ENCODE measurements at places on chromosomes 3 and 15. TPM values are rescaled to one million over a fixed set of nuclear protein-coding genes. Genes with fewer than 3 reads are reported as not detected.

DNA sequence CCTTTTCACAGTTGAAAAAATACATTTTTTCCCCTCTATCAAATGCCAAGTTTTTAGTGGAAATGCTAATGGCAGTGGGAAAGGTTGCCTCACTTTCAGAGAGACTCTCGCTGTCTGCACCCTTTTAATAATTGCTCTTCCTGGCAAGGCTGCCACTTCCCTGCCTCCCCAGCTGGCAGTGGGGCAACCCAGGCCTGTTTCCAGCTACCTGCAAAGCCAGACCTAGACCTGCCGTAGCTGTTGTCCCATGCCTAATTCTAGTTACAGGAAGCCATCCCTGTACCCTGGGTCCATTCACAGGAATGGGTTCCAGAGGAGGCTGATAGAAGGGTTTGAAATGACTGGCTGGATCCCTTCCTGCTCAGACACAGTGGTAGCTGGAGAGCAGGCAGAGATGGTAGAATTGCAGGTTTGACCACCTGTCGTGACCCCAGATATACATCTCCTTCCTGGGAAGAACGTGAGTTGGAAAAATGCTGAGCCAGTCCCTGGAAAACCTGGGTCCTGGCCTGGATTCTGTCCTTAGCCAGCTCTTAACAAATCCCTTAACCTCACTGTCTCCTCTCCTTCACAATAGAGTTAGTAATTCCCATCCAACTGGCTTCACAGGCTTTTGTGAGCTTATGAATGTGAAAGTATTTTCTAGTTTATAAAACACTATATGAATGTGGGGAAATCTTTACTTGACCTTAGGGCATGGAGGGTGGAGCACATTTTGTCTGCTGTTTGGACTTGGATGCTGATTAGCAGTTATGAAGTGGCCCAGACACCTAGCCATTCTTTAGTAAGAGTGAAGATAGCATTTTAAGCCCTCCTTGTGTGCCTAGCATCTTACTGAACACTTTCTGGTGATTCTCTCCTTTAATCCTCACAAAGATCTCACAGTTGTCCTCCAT, 12.9 kb upstream of the ALPK3 start:
- no peak overlapping the region for H3K27ac ChIP-seq
- DNase-seq, result no peak
- no peak overlapping the region for H3K4me3 ChIP-seq
- no peaks in the 10 kb centered on the region for H3K4me1 ChIP-seq
- no peaks in the 10 kb centered on the region for H3K36me3 ChIP-seq
- no peaks in the 10 kb centered on the region for H3K27me3 ChIP-seq

DNA sequence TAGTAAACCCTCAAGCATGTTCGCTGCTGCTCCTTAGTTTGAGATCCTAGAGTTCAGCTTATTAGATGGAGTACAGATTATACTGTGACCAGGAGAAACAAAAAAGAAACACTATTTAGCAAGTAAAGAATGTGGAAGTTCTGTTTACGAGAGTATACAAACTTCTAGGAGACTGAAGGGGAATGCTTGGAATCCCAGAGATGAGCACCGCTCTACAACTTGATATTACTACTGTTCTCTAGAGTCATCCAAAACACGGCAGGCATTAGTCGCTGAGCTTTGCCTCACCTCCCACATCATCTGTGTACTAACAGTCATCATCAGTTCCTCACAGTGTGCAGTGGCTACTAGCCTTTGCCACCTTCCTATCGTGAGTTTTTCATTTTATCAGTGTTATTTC, 121.4 kb upstream of the CHRM5 start:
- no peak overlapping the region for H3K27ac ChIP-seq
- H3K4me1 ChIP-seq, result no peaks in the 10 kb centered on the region
- no peak overlapping the region for H3K4me3 ChIP-seq
- H3K27me3 ChIP-seq, result no peaks in the 10 kb centered on the region

GRCh38 chr3:103167850-103168249, 733.0 kb downstream of the ZPLD1 start:
- no peak overlapping the region for H3K27ac ChIP-seq
- H3K4me3 ChIP-seq, result no peak overlapping the region
- DNase-seq, result no peak
- H3K4me1 ChIP-seq, result no peaks in the 10 kb centered on the region

- no peak overlapping the region for H3K4me3 ChIP-seq
- no peak for DNase-seq
- H3K27ac ChIP-seq, result no peak overlapping the region
- peaks cover 6% of the 10 kb centered on the region for H3K27me3 ChIP-seq
These were observed 509.3 kb upstream of the PPP2R3A start for GRCh38 chr3:135456108-135456790.

Gene CFAP20DC
- total RNA-seq, result 0.20 TPM

Gene MUSTN1
- total RNA-seq, result 3.0 TPM

DNA sequence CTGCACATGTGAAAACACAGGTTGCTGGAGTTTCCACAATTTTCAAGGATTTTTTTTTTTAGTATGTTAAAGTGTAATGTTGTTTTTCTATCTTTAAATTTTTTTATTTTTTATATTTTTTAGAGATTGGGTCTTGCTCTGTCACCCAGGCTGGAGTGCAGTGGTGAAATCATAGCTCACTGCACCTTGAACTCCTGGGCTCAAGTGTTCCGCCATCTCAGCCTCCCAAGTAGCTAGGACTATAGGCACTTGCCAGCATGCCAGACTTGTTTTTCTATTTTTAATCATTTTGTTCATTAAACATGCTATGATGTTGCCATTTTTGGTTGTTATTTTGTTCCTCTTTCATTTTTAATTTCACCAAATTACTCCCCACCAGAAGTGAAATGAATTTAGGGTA, 16.7 kb upstream of the THUMPD3 start:
- H3K36me3 ChIP-seq, result no peaks in the 10 kb centered on the region
- H3K27me3 ChIP-seq, result no peaks in the 10 kb centered on the region
- H3K27ac ChIP-seq, result no peak overlapping the region
- H3K4me3 ChIP-seq, result no peak overlapping the region

- H3K4me1 ChIP-seq, result no peaks in the 10 kb centered on the region
- H3K27ac ChIP-seq, result no peak overlapping the region
- no peak overlapping the region for H3K4me3 ChIP-seq
- H3K36me3 ChIP-seq, result no peaks in the 10 kb centered on the region
- no peak for DNase-seq
These were observed 201.4 kb upstream of the EOMES start for GRCh38 chr3:27923349-27924068.

- H3K4me1 ChIP-seq, result peaks cover 28% of the 10 kb centered on the region
- H3K27me3 ChIP-seq, result no peaks in the 10 kb centered on the region
- peak; percentile 19 for DNase-seq
- no peak overlapping the region for H3K27ac ChIP-seq
These were observed 41.5 kb downstream of the DLG1 start for GRCh38 chr3:197256836-197257444.

DNA sequence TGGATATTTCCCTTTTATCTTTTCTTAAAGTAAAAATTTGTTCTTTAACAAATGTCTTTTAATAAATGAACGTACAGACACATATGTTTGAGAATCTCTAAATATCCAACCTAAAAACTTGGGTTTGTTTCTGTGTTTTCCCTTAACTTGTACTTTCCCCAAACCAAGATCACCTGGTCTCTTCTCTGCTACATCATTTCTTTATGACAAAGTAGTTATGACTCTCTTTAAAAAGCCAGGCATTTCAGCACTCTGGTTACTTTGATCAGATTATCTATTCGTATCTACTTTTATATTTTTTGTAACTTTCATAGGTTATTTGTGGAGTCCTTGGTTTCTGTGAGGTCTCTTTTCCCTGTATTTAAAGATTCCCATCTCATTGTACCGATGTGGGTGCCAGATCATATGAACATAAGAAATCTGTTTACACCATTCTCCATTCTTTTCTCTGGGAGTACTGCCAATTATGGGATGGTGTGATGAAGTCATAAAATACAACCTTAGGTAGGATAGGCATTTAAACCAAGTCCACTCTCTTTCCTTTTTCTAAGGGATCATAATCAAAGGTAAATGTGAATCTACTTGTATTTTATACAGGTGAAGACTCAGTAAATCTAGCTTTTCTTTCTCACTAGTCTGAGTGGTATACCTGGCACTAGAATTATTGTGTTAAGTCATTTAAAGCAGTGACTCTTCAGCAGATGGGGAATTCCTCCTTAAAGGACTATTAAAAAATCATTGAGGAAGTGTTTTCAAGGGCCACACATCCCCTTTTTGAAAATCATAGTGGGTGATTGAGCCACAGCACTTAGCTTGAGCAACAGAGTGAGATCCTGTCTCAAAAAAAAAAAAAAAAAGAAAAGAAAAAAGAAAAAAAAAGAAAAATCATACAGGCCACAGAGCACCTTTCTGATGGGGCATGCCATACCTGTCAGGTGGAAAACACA, 12.4 kb upstream of the NFKBIZ start:
- H3K4me3 ChIP-seq, result no peak overlapping the region
- H3K36me3 ChIP-seq, result no peaks in the 10 kb centered on the region
- H3K27ac ChIP-seq, result peak overlapping the region; percentile 38
- no peak for DNase-seq
- no peaks in the 10 kb centered on the region for H3K27me3 ChIP-seq

GRCh38 chr15:91589360-91589759, 264.1 kb upstream of the SLCO3A1 start:
- H3K36me3 ChIP-seq, result no peaks in the 10 kb centered on the region
- no peak for DNase-seq
- no peak overlapping the region for H3K27ac ChIP-seq
- no peaks in the 10 kb centered on the region for H3K27me3 ChIP-seq
- no peak overlapping the region for H3K4me3 ChIP-seq
- H3K4me1 ChIP-seq, result no peaks in the 10 kb centered on the region

GRCh38 chr3:160676547-160677303, at the start of gene ARL14:
Gene ARL14 (plus strand): TSS chr3:160677160. CDS start chr3:160677347, 187 bp downstream.
- H3K4me1 ChIP-seq, result peaks cover 24% of the 10 kb centered on the region
- DNase-seq, result peak; percentile 48
- peak within 1 kb of the TSS; percentile 36 for H3K4me3 ChIP-seq

Gene TNIK
- total RNA-seq, result 52.0 TPM

GRCh38 chr15:74642734-74643664, 27.4 kb downstream of the CLK3 start:
- no peak overlapping the region for H3K4me3 ChIP-seq
- peak; percentile 44 for DNase-seq
- H3K27ac ChIP-seq, result peak overlapping the region; percentile 74
- H3K4me1 ChIP-seq, result peaks cover 9% of the 10 kb centered on the region
- no peaks in the 10 kb centered on the region for H3K36me3 ChIP-seq

GRCh38 chr3:13484851-13485590, 4.9 kb downstream of the HDAC11 start:
- H3K4me1 ChIP-seq, result peaks cover 19% of the 10 kb centered on the region
- no peaks in the 10 kb centered on the region for H3K27me3 ChIP-seq
- DNase-seq, result peak; percentile 93
- no peaks in the 10 kb centered on the region for H3K36me3 ChIP-seq
- H3K4me3 ChIP-seq, result no peak overlapping the region

GRCh38 chr3:155232605-155233004, 60.9 kb downstream of the STRIT1 start:
- H3K27me3 ChIP-seq, result no peaks in the 10 kb centered on the region
- no peak overlapping the region for H3K4me3 ChIP-seq
- H3K27ac ChIP-seq, result peak overlapping the region; percentile 23

- no peak overlapping the region for H3K27ac ChIP-seq
- no peak overlapping the region for H3K4me3 ChIP-seq
- no peaks in the 10 kb centered on the region for H3K4me1 ChIP-seq
- H3K36me3 ChIP-seq, result no peaks in the 10 kb centered on the region
- no peak for DNase-seq
These were observed 42.3 kb upstream of the CORO2B start for GRCh38 chr15:68536331-68537095.

Gene SLC38A3
- total RNA-seq, result not detected

Gene KNG1
- total RNA-seq, result not detected

Gene ITIH1
- not detected for total RNA-seq

DNA sequence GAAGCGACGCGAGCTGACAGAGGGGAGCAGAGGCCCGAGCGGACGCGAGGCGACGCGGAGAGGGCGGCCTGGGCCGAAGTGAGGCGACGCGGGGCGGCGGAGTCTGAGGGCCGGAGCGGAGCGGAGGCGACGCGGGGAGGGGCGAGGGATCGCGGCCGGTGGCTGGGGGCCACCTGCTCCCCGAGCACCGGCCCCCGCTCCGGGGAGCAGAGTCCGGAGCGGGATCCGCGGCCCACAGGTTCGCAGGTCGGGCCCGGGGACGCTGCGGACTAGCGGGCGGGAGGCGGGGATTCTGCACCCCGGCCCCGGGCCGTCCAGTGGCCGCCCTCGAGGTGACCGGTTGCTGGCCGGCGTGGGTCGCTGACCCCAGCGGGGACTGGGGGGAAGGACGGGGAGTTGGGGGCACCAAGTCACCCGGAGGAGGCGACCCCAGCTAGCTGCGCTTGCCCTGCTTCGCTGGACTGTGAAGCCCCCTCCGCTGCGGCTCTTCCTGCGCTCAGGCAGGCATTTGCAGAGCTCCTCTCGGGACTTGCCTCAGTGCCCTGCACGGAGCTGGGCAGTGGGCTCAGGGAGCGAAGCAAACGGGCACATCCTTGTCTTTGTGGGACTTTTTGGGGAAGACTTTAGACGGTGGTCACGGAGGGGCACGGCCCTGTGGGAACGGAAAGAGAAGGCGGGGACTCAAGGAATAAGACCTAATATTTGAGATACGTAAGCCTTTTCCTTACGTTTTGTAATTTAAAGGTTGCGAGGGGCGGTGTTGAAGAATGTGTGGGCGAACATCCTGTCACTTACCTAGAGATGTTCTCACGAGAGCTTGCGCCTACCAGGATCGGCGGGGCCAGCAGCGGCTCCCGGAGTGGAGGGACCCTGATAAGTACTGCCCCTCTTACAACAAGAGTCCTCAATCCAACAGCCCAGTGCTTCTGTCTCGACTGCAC, 566 bp downstream of the HMCES start:
- H3K36me3 ChIP-seq, result no peaks in the 10 kb centered on the region
- H3K27ac ChIP-seq, result peak overlapping the region; percentile 98
- peak overlapping the region; percentile 86 for H3K4me3 ChIP-seq
- H3K27me3 ChIP-seq, result no peaks in the 10 kb centered on the region

Gene TMEM266
- not detected for total RNA-seq

- no peaks in the 10 kb centered on the region for H3K27me3 ChIP-seq
- H3K4me3 ChIP-seq, result no peak overlapping the region
- H3K4me1 ChIP-seq, result no peaks in the 10 kb centered on the region
- DNase-seq, result no peak
These were observed 58.2 kb downstream of the PCSK6 start for GRCh38 chr15:101431301-101431700.

- no peak for DNase-seq
- H3K27me3 ChIP-seq, result no peaks in the 10 kb centered on the region
- no peaks in the 10 kb centered on the region for H3K36me3 ChIP-seq
- no peak overlapping the region for H3K27ac ChIP-seq
- no peak overlapping the region for H3K4me3 ChIP-seq
These were observed 184.3 kb downstream of the PLCH1 start for GRCh38 chr3:155560594-155560993.

DNA sequence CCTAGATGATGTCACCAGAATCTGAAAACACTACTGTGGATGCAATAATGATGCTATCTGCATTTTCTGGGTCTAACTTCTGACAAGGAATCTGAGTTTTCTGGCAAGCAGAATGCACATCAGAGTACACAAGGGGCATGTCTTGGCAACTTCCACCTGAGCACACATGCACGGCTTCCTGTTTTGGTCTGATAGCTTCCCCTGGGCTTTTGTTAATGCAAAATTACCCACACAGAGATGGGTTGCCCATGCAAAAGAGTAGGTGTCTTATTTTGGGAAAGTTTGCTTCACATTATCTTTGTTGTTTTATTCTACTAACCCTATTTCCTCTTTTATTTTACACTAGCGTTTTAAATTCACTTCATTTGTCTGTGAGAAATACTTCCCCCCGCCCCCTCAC, 74.2 kb upstream of the SATB1 start:
- H3K27me3 ChIP-seq, result no peaks in the 10 kb centered on the region
- H3K4me1 ChIP-seq, result no peaks in the 10 kb centered on the region
- no peak overlapping the region for H3K27ac ChIP-seq
- no peaks in the 10 kb centered on the region for H3K36me3 ChIP-seq

- no peaks in the 10 kb centered on the region for H3K27me3 ChIP-seq
- no peak overlapping the region for H3K27ac ChIP-seq
- no peaks in the 10 kb centered on the region for H3K36me3 ChIP-seq
- H3K4me3 ChIP-seq, result no peak overlapping the region
- no peaks in the 10 kb centered on the region for H3K4me1 ChIP-seq
These were observed 453.0 kb upstream of the CFAP20DC start for GRCh38 chr3:59502806-59503205.

Gene GUCA1C
- not detected for total RNA-seq
